ENCODE measurements at places on chromosomes 4 and X. TPM values are rescaled to one million over a fixed set of nuclear protein-coding genes. Genes with fewer than 3 reads are reported as not detected.

GRCh38 chr4:70994069-70994366, 569 bp downstream of the DCK start:
- no peak for DNase-seq

GRCh38 chr4:97670703-97671269, 472.5 kb downstream of the STPG2 start:
- no peak for DNase-seq

GRCh38 chr4:83358410-83358809, 23.8 kb upstream of the HPSE start:
- DNase-seq, result no peak

GRCh38 chr4:52638717-52639116, 20.4 kb downstream of the USP46 start:
- no peak for DNase-seq

GRCh38 chr4:153634738-153635353, 49.2 kb upstream of the TLR2 start:
- no peak for DNase-seq

- no peak for DNase-seq
Measured at GRCh38 chrX:123190096-123190495, 6.0 kb downstream of the GRIA3 start.

- no peak for DNase-seq
Measured at GRCh38 chrX:40088803-40089540, 8.8 kb downstream of the BCOR start.

GRCh38 chr4:32037399-32037798, 1317.2 kb downstream of the PCDH7 start:
- DNase-seq, result no peak

- DNase-seq, result no peak
Measured at GRCh38 chrX:123918106-123918721, 43.3 kb upstream of the STAG2 start.

DNA sequence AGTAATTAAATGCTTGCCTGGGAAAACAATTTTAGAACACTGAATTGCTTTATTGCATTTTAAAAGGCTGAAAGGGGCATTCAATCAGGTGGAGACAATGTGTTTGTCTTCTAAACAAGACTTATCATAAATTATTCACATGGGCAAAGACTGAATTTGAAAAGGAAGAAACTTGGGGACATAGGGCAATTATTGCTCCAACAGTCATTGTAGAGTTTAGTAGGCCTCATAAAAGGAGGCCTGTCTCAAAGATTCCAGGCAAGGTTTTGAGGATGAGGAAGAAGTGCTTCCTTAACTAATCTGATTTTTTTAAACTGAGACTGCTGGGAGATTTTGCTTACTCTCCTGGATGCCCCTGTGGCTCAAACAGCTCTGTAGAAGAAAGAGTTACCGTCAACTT, 174.4 kb upstream of the RPS6KA3 start:
- DNase-seq, result no peak

GRCh38 chr4:180766944-180767729, 1476.1 kb upstream of the TENM3 start:
- no peak for DNase-seq

GRCh38 chrX:9195199-9195880, 161.4 kb upstream of the FAM9B start:
- DNase-seq, result no peak

DNA sequence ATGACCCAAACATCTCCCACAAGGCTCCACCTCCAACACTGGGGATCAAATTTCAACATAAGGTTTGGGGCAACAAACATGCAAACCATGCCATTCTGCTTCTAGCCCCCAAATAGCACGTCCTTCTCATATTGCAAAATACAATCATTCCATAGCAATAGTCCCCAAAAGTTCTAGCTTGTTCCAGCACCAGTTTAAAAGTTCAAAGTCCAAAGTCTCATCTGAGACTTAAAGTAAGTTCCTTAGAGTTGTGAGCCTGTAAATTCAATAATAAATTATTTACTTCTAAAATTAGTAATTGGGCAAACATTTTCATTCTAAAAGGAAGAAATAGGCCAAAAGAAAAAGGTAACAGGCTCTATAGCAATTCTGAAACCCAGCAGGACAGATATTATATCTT, 8.9 kb upstream of the TASL start:
- DNase-seq, result no peak

GRCh38 chr4:118954246-118954645, 65.6 kb downstream of the SYNPO2 start:
- DNase-seq, result no peak

DNA sequence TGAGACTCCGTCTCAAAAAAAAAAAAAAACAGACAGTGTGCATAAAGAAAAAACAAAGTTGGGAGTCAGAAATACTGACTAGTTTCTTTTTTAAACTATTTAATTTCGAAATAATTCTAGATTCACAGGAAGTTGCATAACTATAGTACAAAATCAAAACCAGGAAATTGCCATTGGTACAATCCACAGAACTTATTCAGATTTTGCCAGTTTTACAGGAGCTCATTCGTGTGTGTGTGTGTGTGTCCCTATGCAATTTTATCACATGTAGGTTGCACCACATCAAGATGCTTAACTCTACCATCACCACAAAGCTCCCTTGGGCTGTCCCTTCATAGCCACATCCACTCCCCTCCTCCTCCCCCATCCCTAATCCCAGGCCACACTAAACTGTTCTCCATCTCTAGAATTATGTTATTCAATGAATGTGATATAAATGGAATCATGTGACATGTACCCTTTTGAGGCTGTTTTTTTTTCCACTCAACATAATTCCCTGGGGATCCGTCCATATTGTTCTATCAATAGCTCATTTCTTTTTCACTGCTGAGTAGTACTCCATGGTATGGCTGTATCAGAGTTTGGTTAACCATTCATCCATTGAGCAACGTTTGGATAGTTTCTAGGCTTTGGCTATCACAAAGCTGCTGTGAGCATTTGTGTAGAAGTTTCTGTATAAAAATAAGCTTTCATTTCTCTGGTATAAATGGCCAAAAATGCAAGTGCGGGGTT, 16.3 kb upstream of the DDX3X start:
- no peak for DNase-seq

DNA sequence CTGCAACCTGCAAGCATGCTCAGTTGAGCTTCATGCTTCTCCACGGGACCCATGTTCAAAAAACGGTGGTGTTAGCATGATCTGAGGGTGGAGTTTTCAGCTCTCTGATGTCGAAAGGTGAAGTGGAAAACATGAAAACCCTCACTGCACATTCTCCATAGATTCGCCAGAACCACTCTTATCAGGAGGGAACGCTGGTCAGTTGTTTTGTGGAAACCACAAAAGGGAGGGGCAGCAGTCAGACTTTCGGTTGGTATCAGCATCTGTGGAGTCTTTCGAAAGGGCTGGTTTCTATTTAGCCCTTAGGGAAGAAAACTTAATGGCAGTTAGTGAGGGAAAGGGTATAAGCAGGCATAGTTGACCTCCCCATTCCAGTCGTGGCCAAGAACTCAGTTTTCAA, 12.6 kb downstream of the PPA2 start:
- no peak for DNase-seq

DNA sequence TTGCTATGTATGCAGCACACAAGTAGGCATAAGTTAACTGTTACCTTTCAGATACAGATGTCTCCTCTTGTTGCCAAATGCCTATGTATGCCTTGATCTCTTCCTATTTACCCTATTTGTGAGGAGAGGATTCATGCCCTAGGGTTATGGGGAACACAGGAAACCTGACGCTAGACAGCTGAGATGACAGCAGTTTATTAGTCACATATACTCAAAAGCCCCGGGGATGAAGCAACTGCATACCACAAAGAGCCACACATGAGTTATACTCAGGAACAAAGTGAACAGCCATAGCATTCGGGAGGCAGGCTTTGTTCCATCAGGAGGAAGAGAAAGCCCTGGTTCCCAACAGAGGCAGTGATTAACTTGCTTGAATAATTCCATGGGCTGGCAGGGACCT, 1011.7 kb upstream of the PCDH7 start:
- no peak for DNase-seq

ANK2 gene
- total RNA-seq, result 12.0 TPM

FSTL5 gene
- total RNA-seq, result 0.12 TPM

NXT2 gene
- total RNA-seq, result 9.3 TPM

ACE2 gene
- 3.4 TPM for total RNA-seq

EDNRA gene
- 28.3 TPM for total RNA-seq

TRAPPC2 gene
- total RNA-seq, result 16.6 TPM

GATA1 gene
- total RNA-seq, result 0.87 TPM
